Placental epithelial cell (primary cell): ENCODE measurements at places on chromosomes 7 and 10. TPM values are rescaled to one million over a fixed set of nuclear protein-coding genes. Genes with fewer than 3 reads are reported as not detected.

The RSPH10B gene
- total RNA-seq, result under 0.01 TPM in 1 of 2 replicates, not detected in the other

The KDM7A gene
- 6.2 and 16.9 TPM in 2 replicates for total RNA-seq

The NEUROG3 gene
- not detected in 2 replicates for total RNA-seq

The CNTNAP2 gene
- total RNA-seq, result not detected in 2 replicates

The EN2 gene
- not detected in 2 replicates for total RNA-seq

The PRF1 gene
- not detected in 2 replicates for total RNA-seq

The ATOH7 gene
- under 0.01 TPM in 1 of 2 replicates, not detected in the other for total RNA-seq

The BCAP29 gene
- 28.7 and 82.3 TPM in 2 replicates for total RNA-seq

The ITPRIP gene
- total RNA-seq, result 6.8 and 7.9 TPM in 2 replicates

The DOCK1 gene
- total RNA-seq, result 71.5 and 124 TPM in 2 replicates

The IGF2BP3 gene
- total RNA-seq, result 72.6 and 93.9 TPM in 2 replicates
